Mesenteric fat pad (tissue), 1 donor: ENCODE measurements at places on chromosomes 4 and X. TPM values are rescaled to one million over a fixed set of nuclear protein-coding genes. Genes with fewer than 3 reads are reported as not detected.

DNA sequence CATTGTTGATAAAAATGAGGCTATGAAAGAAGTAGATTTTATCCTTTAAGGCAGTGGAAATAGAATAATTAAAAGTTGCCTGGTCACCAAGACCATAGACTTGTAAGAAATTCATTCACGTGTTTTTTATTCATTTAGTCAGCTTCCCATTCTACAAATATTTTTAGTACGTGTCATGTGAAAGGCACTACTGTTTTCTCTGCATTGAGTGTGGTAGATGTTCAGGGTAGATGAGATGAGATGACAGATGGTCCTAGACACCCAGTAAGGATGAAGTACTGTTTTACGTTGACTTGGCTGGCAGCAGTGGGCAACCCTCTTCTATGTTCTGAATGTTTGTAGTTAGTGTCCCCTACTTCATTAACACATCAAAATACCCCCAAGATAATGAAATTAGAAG is 228.1 kb downstream of the ARHGAP24 start:
- no peak for DNase-seq

DNA sequence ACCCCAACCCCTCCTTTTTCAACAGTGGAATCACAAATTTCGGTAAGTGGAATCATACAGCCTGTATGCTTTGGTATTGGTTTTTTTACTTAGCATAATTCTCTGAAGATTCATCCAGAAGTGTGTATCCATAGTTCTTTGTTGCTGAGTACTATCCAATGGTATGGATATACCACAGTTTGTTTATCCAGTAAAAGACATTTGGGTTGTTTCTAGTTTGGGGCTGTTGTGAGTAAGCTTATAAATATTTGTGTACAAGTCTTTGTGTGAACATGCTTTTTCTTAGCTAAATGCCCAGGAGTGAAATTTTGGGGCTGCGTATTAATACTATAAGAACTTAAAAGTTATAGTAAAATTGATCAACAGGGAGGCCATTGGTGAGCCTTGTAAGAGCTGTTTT is 57.5 kb upstream of the GC start:
- DNase-seq: no peak

GRCh38 chr4:168129802-168130201 is 37.5 kb downstream of the ANXA10 start:
- DNase-seq: no peak

- DNase-seq: no peak
Observed at GRCh38 chr4:53147197-53147596, 218.7 kb downstream of the SCFD2 start.

GYPB gene
- total RNA-seq: not detected

NSG1 gene
- total RNA-seq: 0.16 TPM

IBSP gene
- not detected for total RNA-seq
